ENCODE measurements at places on chromosomes 16 and 17. TPM values are rescaled to one million over a fixed set of nuclear protein-coding genes. Genes with fewer than 3 reads are reported as not detected.

MFAP4 gene
- total RNA-seq = 282 TPM

IFT20 gene
- 56.2 TPM for total RNA-seq

ZP2 gene
- not detected for total RNA-seq

KCNG4 gene
- total RNA-seq = not detected

PRKCB gene
- total RNA-seq = 10.7 TPM

DNA sequence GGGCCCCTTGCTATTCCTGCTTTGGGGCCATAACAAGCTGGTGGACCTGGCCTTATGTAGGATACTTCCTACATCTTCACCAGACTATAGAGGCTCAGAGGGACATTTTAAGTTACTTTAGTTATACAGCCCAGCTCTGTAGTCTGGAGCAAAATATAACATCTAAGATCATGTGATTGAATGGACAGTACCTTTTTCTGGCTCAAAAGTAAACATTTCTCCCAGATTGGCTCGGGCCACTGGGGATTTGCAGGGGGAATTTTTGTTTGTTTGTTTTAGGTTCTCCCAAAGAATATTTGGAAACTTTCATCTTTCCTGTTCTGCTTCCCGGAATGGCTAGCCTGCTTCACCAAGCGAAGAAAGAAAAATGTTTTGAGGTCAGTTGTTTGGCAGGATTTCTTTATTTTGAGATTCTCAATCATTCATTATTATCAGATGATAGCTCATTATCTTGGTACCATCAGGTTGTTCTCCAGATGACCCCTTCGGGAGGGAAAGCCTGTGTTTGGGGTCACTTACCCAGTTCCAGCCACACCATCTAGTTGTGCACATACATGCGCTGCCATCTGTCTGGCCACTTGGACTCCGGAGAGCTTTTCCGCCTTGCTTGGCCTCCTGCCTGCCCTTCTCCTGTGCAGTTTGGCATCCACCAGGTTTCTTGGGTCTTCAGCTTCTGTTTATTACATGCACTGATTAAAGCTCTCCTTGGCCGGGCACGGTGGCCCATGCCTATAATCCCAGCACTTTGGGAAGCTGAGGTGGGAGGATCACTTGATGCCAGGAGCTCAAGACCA lies 17.2 kb downstream of the IQCK start:
- ATAC-seq = no peak

- no peak for ATAC-seq
Observed at GRCh38 chr16:20520103-20520502, 56.1 kb downstream of the ACSM2B start.

DNA sequence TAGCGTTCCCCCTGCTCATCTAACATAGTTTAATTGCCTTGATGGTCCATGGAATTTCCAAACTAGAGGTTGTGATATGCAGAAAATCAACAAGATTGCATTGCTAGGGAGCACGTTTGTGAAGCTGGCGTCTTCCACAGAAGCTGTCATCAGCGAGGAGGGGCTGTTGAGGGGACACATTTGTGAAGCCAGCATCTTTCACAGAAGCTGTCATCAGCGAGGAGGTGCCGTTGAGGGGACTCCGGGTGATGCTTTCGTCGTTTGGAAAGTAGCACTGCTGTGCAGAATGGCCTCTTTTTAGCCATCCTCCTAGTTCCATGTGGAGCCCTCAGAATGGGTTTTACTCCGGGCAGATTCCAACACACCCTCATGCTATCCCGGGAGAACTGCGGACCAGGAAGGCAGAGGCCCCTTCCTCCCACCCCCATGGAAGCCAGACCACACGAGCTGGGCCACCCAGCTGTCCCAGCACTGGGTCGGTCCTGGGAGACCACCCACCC lies 119.6 kb upstream of the CHMP6 start:
- no peak for ATAC-seq

DNA sequence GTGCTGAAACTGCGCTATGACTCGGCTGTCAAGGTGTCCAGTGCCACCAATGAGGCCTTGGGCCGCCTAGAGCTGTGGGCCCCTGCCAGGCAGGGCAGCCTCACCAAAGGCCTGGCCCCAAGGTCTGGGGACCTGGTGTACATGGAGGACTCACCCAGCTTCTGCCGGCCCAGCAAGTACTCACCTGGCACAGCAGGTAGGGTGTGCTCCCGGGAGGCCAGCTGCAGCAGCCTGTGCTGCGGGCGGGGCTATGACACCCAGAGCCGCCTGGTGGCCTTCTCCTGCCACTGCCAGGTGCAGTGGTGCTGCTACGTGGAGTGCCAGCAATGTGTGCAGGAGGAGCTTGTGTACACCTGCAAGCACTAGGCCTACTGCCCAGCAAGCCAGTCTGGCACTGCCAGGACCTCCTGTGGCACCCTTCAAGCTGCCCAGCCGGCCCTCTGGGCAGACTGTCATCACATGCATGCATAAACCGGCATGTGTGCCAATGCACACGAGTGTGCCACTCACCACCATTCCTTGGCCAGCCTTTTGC lies 25.0 kb downstream of the WNT9B start:
- ATAC-seq = no peak

- no peak for ATAC-seq
Observed at GRCh38 chr16:2429771-2430663, 770 bp downstream of the CCNF start.

- ATAC-seq = no peak
Observed at GRCh38 chr17:7750321-7750821, 32.8 kb downstream of the DNAH2 start.

DNA sequence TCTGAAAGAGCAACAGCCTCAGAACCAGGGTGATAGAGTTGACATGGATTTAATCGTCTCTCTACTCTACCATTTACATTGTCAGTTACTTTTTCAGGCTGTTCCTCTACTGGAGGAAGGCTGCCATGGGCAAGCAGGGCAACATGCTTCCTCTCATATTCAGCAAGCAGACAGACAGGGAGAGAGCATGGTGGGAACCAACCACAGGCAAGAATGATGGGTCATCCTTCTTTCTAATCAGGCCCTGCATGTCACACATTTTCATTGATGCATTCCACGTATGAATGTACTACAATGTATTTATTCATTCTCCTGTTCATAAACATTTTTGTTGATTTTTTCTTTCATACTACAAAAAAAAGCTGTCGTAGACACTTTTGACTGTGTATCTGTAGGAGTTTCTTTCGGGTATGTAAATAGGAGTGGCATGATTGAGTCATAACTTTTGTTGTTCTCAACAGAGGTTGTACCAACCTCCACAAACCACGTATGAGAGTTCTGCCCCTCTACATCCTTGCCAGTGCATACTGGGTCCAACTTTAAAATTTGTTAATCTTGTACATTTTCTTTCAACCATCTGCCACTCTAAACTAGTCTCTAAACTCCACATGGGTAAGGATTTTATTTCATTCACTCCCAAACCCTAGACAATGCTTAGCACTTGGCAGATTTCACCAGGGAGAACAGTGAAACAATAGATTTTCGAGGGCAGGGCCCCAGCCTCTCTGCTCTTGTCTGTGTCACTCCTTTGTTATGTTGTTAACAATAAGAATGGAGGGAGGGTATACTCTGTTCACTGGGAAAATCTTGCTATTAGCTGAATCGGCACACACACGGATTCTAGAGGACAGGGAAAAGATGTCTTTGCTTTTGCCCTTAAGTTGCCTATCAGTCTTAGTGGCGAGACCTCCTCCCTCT lies 58.7 kb downstream of the CMC2 start:
- ATAC-seq = no peak

DNA sequence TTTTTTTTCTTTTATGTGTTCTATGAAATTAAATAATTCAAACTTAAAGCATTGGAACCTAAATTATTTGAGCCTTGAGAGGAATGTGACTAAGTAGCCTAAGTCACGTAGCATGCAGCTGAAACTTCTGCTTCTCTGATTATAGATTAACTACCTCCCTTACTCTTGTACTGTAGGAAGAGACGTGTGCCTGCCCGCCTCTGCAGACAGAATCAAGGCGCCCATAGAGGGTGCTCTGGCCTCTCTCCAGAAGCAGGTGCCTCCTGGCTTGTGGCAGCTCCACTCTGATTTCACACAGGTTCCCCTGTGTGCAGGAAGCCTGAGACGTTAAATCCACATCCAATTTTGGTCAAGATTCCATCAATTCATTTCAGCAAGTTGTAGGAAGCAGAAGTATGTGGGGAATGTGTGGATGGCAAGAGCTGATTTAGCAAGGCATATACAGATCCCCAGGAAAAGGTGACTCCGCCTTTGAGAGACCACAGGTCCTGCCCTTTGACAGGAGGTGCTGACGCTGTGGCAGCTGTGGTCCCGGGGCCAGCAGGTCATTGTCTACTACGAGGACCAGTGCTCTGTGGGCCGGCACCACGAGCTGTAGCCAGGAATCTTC lies 1418.8 kb downstream of the CDH11 start:
- no peak for ATAC-seq

DNA sequence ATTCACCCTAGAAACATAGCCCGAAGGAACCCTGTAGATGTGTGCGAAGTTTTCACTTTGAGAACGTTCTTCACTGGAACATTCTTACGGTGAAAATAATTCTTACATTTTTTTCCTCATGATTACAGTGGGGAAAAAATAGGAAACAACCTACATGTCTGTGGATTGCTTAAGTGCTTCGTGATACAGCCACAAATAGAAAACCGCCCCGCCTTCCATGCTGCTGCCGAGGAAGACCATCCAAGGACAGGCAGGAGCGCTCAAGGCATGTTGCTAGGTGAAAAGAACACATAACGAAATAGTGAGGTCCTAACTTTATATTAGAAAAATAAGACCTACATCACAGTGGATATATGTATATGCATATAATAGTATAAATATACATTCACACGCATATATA lies 78.8 kb downstream of the BMERB1 start:
- ATAC-seq = no peak

GRCh38 chr16:4505356-4506147 lies 29.4 kb downstream of the HMOX2 start:
- ATAC-seq = no peak

DNA sequence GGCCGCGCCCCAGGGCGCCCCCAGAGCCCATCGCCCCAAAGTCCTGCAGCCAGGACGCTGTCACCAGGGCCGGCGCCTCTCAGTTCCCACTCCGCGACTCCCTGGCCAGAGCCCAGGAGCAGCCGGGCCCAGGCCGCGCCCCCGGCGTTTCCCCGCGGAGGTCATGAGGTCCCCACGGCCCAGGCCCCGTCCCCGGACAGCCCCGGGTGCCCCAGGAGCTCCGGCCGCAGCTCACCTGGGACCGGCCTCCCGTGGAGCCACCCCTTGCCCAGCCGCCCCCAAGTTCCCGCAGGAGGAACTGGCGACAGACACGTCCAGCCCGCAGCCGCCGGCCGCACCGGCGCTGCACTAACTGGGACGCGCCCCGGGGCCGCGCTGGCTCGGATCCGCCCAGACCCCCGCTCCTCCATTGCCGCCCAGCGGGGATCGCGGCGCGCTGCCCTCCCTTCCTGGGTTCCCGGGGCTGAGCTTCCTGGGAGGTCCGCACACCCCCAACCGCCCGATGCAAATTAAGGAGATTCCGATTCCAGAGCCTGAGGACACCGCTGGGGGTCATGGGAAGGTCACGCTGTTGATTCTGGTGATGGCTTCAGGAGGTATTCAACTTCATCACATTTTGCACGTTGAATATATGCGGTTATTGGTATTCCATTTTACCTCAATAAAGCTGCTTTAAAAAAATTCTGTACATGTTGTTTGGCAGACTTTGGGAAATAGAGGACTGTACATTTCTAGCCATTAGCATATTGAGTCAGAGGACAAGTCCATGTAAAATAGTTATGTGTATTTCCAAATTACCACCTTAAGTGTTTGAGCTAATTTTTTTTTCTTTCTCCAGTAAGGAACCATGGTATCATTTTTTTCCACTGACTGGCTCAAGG lies 9.9 kb downstream of the AHSP start:
- ATAC-seq = no peak

DNA sequence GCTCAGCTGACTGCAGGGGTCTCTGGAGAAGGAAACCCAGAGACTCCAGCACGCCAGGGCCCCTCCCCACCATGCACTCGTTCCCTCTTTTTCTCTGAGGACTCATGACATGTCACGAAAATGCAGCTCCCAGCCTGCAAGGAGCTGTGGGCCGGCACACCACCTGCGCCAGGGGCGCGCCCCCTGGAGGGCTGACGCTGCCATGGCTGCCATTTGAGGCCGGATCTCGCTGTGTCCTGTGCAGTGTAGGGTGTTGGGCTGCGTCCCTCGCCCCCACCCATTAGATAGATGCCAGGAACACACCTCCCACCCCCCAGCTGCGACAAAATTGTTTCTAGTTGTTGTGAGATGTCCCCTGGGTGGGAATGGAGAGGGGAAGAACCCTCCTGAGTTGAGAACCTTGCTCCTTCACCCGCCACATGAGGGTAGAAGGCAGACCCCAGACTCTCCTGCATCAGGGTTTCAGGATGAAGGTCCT lies 8.2 kb downstream of the SYNGR2 start:
- no peak for ATAC-seq

- ATAC-seq = peak; percentile 39
Observed at GRCh38 chr17:40303009-40303657, 5.8 kb upstream of the RARA start.

GRCh38 chr16:24253192-24253591 lies 2.9 kb upstream of the CACNG3 start:
- no peak for ATAC-seq

DNA sequence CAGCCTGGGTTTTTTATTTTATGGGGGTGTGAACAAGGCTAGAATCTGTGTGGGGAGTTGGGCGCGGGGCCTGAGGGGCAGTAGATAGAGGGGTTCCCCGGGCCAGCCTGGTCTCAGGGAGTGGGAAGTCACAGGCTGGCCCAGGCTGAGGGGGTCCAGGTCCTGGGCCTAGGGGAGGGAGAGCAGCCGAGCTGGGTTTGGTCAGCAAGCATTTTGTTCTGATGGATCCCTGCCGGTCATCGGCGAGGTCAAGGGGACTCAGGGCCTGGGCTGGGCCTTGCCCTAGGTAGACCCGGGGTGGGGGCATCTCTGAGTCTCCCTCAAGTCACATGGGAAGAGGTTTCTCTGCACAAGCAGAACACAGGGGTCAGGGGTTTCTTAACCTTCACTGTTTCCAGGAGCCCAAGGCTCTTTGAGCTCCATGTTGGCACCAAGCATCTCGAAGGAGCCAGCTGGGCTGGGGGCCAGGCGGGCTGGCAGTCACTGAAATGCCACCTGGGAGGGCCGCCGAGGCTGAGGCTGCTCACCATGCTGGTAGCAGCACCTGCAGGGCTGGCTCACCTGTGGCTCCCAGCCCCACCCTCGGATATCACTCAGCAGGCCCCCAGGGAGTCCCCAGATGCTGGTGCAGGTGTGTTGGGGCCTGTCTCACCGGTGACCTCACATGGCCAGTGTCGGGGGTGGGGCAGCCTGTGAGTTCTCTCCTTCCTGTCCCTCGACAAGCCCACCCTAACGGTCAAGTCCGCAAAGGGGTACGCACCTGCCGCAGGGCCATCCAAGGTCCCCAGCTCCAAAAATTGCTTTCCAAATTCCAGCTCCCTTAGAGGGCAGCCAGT lies 41.0 kb downstream of the SLC7A5 start:
- no peak for ATAC-seq
